PC-9 (cell line): ENCODE measurements at places on chromosomes 7 and 10. TPM values are rescaled to one million over a fixed set of nuclear protein-coding genes. Genes with fewer than 3 reads are reported as not detected.

The MMD2 gene
- not detected in 2 replicates for total RNA-seq

The PKD2L1 gene
- not detected in 2 replicates for total RNA-seq

The GHRHR gene
- total RNA-seq: not detected in 2 replicates

DNA sequence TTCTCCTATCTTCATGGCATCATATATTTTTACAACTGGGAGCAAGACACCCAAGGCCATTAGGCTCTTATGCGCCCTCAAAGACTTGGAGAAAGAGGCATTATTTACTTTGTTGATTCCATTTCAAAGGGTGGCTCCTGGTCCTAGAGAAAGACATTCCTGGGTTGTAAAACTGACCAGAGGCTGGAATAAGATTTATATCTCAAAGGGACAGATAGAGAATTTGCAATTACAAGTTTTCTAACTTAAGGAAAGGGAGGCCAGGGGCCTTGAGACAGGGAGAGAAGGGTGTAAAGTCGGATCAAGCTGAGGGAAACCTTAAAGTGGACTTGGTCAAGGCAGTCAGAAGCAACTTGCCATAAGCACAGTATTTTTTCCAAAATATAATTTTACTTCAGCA, 1086.0 kb downstream of the SORCS3 start:
- DNase-seq: no peak

- no peak for DNase-seq
These were observed 83.5 kb downstream of the ADK start for GRCh38 chr10:74234569-74234968.

GRCh38 chr10:72006026-72006425, 41.8 kb downstream of the CHST3 start:
- no peak for DNase-seq

GRCh38 chr10:111199587-111199986, 122.8 kb downstream of the ADRA2A start:
- no peak for DNase-seq

DNA sequence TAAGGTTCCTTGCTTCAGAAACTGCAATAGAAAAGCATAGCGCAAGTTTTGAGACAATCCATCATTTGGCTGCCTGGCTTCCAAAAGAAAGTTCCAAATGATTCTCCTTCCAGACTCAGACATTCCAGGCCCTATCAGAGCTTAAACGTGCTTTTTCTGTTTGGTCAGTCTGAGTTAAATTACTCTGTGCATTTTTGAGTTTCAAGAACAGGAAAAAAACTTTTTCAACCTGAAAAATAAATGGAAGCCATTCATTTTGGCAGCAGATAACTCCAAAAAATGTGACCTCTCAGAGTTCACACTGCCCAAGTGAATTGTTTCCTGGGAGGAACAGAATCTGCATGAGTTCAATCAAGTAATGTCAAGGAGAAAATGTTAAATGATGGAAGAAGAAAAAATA, 354.2 kb downstream of the CXCL12 start:
- no peak for DNase-seq

GRCh38 chr10:91700788-91701444, 68.0 kb upstream of the PPP1R3C start:
- DNase-seq: no peak

GRCh38 chr10:110739811-110740271, 95.7 kb downstream of the RBM20 start:
- DNase-seq: peak; percentile 37
